ENCODE measurements at places on chromosomes 7 and 10. TPM values are rescaled to one million over a fixed set of nuclear protein-coding genes. Genes with fewer than 3 reads are reported as not detected.

The DYNC1I1 gene
- total RNA-seq = not detected

The FOXI2 gene
- not detected for total RNA-seq

The FXYD4 gene
- not detected for total RNA-seq

The ICA1 gene
- total RNA-seq = 1.0 TPM

The NME8 gene
- not detected for total RNA-seq

The FKBP9 gene
- total RNA-seq = 90.8 TPM

The TSPAN12 gene
- total RNA-seq = 0.52 TPM

The SVOPL gene
- total RNA-seq = not detected

The FAM24B gene
- 16.5 TPM for total RNA-seq

The CYP26C1 gene
- total RNA-seq = not detected

The PAPOLB gene
- total RNA-seq = not detected

The PRF1 gene
- total RNA-seq = not detected

The FAS gene
- total RNA-seq = 31.9 TPM

The CC2D2B gene
- total RNA-seq = not detected

The HOXA3 gene
- total RNA-seq = 9.6 TPM

The DNAH11 gene
- total RNA-seq = 0.21 TPM

The TBX20 gene
- 2.9 TPM for total RNA-seq

The CNPY1 gene
- total RNA-seq = not detected

The TUBAL3 gene
- 0.33 TPM for total RNA-seq

The VPS37D gene
- total RNA-seq = 2.6 TPM
